Aorta (tissue), 5 donors: ENCODE measurements at places on chromosomes 7 and 10. TPM values are rescaled to one million over a fixed set of nuclear protein-coding genes. Genes with fewer than 3 reads are reported as not detected.

ASAH2 gene
- total RNA-seq: 5.2 TPM

DNA sequence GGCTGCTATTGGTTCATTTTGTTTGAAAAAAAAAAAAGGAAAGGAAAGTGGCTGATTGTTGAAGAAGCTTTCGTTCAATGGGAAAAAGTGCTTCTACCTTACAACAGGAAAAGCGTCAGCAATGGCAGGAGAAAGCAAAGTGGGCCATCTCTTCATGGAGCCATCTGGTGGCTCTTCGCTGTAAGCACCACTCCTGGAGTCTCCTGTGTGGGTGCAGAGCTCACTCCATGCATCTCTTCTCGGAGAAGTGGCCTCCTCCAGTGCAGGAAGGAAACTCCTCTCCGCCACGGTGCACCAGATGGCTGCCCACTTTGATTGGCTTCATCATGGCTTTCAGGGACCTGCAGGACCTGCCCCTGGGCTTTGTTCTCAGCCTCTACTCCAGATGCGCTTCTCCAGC, 250.9 kb downstream of the PTEN start:
- no peak overlapping the region for H3K27ac ChIP-seq
- peaks cover 3% of the 10 kb centered on the region for H3K4me1 ChIP-seq
- no peak for DNase-seq
- H3K27me3 ChIP-seq: no peaks in the 10 kb centered on the region
- H3K4me3 ChIP-seq: no peak overlapping the region
- no peaks in the 10 kb centered on the region for H3K36me3 ChIP-seq

DNA sequence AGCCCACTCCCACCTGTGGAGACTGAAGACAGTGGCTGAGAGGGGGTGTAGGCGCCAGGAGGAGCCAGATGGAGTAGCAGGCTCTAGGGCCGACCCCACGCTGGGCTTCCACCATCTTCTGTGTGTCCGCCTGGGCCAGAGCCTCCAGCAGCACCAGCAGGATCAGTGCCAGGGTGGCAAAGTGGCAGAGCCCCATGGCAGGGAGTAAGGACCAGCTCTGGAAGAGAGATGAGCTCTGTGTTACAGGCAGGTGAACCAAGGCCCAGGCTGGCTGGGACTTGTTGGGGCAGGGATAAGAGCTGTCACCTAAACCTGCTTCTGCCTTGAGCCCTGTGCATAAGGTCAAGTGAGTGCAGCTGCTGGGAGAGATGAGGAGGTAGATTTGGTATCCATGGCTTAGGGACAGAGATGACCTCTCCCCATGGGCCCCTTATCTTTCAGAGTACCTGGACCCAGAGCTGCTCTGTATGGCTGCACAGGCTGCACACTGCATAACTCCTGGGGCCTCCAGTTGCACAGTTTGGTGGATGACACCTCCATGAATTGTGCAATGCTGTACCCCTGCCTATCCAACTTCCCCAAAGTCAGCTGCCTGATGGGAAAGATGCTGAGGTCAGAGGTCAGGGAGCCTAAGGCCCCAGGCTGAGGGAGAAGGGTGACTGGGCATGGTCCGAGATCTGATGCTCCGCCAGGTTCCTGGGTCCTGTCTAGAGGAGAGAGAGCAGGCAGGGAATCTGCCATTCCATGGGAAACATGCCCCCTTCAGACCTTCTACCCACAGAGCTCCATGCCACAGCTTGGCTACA, 7.4 kb upstream of the SAMD8 start:
- H3K27ac ChIP-seq: no peak overlapping the region
- no peaks in the 10 kb centered on the region for H3K27me3 ChIP-seq
- no peaks in the 10 kb centered on the region for H3K4me1 ChIP-seq

MPP7 gene
- total RNA-seq: 38.0 TPM

- peaks cover 7% of the 10 kb centered on the region for H3K36me3 ChIP-seq
- no peak overlapping the region for H3K27ac ChIP-seq
- no peak overlapping the region for H3K4me3 ChIP-seq
- H3K4me1 ChIP-seq: peaks cover 2% of the 10 kb centered on the region
- H3K27me3 ChIP-seq: no peaks in the 10 kb centered on the region
- no peak for DNase-seq
Observed at GRCh38 chr7:127705461-127705959, 53.5 kb downstream of the SND1 start.

HGF gene
- total RNA-seq: 55.9 TPM

DNA sequence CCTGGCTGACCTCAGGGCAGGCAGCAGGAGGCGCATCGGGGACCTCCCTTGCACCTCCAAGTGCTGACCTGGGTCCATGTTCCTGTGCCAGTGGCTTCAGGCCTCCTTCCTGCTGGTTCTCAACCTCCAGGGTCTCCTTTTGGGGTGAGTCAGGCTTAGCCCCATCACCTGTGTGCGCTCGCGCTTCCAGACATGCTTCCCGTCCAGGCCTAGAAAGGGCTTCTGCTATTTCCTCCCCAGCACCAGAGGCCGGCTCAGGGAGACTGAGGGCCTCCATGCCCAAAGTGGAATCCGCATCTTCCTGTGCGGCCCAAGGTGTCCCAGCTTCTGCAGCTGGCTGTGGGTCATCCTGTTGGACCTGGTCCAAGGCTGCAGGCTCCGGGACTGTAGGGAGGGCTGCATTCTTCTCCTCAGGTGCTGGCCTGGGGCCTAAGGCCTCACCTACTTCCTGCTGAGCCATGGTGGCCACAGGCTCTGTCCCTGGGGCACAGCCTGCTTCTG, 5.9 kb downstream of the NACAD start:
- H3K4me1 ChIP-seq: no peaks in the 10 kb centered on the region
- H3K27me3 ChIP-seq: no peaks in the 10 kb centered on the region
- H3K27ac ChIP-seq: no peak overlapping the region
- H3K4me3 ChIP-seq: no peak overlapping the region
- H3K36me3 ChIP-seq: no peaks in the 10 kb centered on the region

- no peak overlapping the region for H3K4me3 ChIP-seq
- peaks cover 12% of the 10 kb centered on the region for H3K36me3 ChIP-seq
- no peaks in the 10 kb centered on the region for H3K4me1 ChIP-seq
- H3K27me3 ChIP-seq: no peaks in the 10 kb centered on the region
- no peak for DNase-seq
- no peak overlapping the region for H3K27ac ChIP-seq
Observed at GRCh38 chr7:99050971-99051370, 92.9 kb downstream of the SMURF1 start.

GRCh38 chr10:2011106-2011716, 273.9 kb upstream of the ADARB2 start:
- H3K4me3 ChIP-seq: no peak overlapping the region
- no peaks in the 10 kb centered on the region for H3K36me3 ChIP-seq
- no peak overlapping the region for H3K27ac ChIP-seq
- H3K27me3 ChIP-seq: no peaks in the 10 kb centered on the region
- DNase-seq: no peak
- no peaks in the 10 kb centered on the region for H3K4me1 ChIP-seq

DNA sequence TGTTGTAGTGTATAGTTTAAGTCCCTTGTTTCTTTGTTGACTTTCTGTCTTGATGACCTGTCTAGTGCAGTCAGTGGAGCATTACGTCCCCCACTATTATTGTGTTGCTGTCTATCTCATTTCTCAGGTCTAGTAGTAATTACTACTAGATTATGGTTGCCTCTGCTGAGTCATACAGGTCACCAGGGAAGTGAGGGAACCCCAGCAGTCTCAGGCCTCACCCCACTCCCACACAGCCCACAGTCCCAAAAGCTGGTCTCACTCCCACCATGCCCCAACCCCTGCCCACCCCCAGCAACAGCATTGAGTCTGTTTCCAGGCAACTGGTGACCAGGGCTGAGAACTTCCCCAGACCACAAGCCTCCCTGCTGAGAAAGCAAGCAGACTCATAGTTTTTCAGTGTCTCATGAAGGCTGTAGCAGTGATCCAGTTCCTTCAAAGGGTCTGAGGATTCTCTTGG, 88.0 kb downstream of the PLXDC2 start:
- DNase-seq: peak; percentile 50
- H3K4me3 ChIP-seq: no peak overlapping the region
- peaks cover 5% of the 10 kb centered on the region for H3K4me1 ChIP-seq

- DNase-seq: no peak
- H3K27me3 ChIP-seq: no peaks in the 10 kb centered on the region
- H3K36me3 ChIP-seq: no peaks in the 10 kb centered on the region
- H3K27ac ChIP-seq: no peak overlapping the region
- no peaks in the 10 kb centered on the region for H3K4me1 ChIP-seq
Observed at GRCh38 chr7:15326044-15326644, 235.7 kb downstream of the AGMO start.

- no peaks in the 10 kb centered on the region for H3K27me3 ChIP-seq
- no peak overlapping the region for H3K4me3 ChIP-seq
- no peak overlapping the region for H3K27ac ChIP-seq
- no peaks in the 10 kb centered on the region for H3K4me1 ChIP-seq
- DNase-seq: no peak
Observed at GRCh38 chr10:49078433-49078832, 36.9 kb downstream of the VSTM4 start.

DNA sequence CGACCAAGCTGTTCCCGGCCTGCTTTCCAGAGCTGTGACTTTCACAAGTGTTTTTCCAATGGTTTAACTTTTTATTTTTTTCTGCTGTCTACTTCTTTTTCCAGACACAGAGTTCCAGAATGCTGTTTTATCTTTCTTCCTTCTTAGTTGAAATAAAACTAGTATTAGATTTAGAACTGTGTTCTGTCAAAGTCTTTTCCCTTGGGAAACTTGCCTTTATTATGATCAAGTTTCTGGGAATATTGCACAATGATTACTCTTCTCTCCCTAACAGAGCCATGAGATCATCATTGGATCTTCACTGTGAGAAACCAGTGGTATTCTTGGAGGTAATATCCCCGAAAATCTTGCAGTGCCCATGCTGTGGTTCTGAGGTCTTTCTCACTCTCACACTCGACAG, 104.9 kb upstream of the KCND2 start:
- no peak overlapping the region for H3K27ac ChIP-seq
- no peaks in the 10 kb centered on the region for H3K36me3 ChIP-seq
- no peaks in the 10 kb centered on the region for H3K4me1 ChIP-seq
- no peaks in the 10 kb centered on the region for H3K27me3 ChIP-seq
- H3K4me3 ChIP-seq: no peak overlapping the region

DNA sequence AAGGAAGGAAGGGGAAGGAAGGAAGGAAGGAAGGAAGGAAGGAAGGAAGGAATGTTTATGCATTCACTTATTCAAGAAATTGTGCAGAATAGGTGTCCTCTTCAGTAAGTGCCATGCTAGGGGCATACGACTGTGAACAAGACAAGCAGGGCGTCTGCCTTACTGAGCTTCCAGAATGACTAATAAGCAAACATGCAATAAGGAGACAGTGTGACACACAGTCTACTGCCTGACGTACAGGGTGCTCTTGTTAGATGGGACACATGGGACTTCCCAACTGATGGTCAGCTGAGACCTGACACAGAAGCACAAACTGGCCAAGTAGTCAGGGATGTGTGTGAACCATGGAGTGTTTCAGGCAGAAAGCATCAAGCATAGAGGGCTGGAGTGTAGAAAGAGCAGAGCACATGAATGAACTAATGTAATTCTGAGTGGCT, 18.2 kb downstream of the DNAJC12 start:
- H3K27ac ChIP-seq: no peak overlapping the region
- H3K36me3 ChIP-seq: no peaks in the 10 kb centered on the region
- H3K27me3 ChIP-seq: no peaks in the 10 kb centered on the region
- DNase-seq: no peak
- no peaks in the 10 kb centered on the region for H3K4me1 ChIP-seq

GRCh38 chr7:21131897-21132296, 296.0 kb upstream of the SP4 start:
- H3K27ac ChIP-seq: no peak overlapping the region
- no peak for DNase-seq
- H3K4me3 ChIP-seq: no peak overlapping the region
- no peaks in the 10 kb centered on the region for H3K27me3 ChIP-seq
- no peaks in the 10 kb centered on the region for H3K4me1 ChIP-seq

GPR85 gene
- total RNA-seq: 0.32 TPM

DNA sequence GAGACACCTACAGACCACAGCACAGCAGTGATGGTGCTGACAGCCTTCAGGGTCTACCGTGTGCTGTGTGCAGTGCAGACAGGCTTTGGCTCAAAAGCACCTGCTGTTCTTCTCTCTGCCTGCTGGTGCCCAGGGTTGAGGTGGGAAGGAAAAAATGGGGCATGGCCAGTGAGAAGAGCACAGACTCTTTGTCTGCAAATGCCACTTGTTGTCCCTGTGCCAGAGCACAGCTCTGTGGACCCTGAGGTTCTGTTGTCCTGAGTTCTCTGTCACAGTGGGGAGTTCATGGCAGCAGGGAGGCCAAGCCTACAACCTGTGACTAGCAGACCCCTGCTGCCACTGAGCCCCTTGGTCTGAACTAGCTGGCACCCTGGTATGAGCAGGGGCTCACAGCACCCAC, 376.7 kb downstream of the GLRX3 start:
- no peaks in the 10 kb centered on the region for H3K4me1 ChIP-seq
- DNase-seq: no peak
- no peak overlapping the region for H3K27ac ChIP-seq
- no peaks in the 10 kb centered on the region for H3K27me3 ChIP-seq
- no peak overlapping the region for H3K4me3 ChIP-seq
- no peaks in the 10 kb centered on the region for H3K36me3 ChIP-seq

DNA sequence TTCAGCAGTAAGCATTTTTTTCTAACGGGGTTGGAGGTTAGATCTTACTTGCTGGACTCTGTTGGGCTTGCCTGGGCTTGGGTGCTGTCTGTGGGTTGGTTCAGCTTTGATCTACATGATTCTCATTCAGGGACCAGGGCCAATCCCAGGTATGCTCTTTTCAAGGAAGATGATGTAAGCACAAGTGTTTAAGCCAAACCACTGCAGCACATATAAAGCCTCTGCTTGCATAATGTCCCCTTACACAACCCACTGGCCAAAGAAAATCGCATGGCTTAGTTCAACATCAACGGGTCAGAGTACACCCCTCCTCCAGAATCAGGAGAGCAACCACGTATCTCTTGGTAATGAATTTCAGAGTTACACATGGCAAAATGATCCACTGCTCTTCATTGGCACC, 83.9 kb downstream of the DNAJB9 start:
- H3K27ac ChIP-seq: no peak overlapping the region
- no peak overlapping the region for H3K4me3 ChIP-seq
- H3K4me1 ChIP-seq: no peaks in the 10 kb centered on the region
- H3K36me3 ChIP-seq: no peaks in the 10 kb centered on the region

DNA sequence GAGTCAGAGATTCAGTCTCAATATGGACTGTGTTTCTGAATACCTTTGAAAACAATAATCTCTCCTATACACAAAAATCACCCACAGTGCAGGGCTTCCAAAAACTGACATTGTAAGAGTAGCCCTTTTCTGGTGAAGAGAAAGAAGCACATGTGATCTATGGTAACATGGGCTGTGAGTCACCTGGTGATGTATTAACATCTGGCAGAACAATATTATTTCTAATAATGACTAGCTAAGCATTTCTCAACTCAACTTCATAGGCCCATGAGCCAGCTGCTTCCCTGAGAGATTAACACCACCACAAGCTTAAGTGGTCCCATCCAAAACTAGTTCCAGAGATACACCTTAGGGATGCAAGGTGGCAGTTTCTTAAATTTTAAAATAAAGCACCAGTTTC, 331.0 kb upstream of the NRP1 start:
- H3K4me1 ChIP-seq: no peaks in the 10 kb centered on the region
- no peaks in the 10 kb centered on the region for H3K36me3 ChIP-seq
- no peak overlapping the region for H3K4me3 ChIP-seq
- H3K27me3 ChIP-seq: no peaks in the 10 kb centered on the region

- no peaks in the 10 kb centered on the region for H3K4me1 ChIP-seq
- H3K4me3 ChIP-seq: no peak overlapping the region
- no peak overlapping the region for H3K27ac ChIP-seq
- no peak for DNase-seq
Observed at GRCh38 chr7:64877714-64878610, 25.1 kb upstream of the ZNF273 start.
